ENCODE measurements at places on chromosomes 5 and 9.

DNA sequence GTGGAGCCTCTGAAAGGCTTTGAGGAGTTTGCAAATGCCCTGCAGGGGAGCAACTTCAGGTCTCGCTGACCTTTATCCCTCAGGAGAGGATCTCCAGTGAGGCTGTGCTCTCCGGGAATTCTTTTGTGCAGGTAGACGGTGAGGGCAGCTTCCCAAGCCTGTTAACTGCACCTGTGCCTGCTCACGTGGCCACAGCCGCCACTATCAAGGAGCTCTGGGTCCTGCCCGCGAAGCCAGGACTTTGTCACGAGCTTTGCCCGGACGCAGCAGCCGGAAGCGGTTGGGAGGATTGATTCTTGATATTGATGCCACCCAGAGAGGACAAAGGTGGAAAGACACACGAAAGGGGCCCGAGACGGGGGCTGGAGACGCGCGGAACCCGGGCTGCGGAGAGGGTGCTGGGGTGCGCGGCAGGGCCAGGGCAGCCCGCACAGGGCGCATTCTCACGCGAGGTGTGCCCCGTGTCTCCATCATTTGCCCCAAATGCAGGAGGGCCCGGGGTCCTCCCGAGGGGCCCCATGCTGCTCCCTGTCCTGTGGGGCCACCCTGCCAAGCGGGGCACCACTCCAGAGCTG, 18.2 kb downstream of the SLC9A3 start:
- no peak for DNase-seq

- DNase-seq, result no peak
These were observed 122.4 kb downstream of the FAM170A start for GRCh38 chr5:119751734-119752094.

- no peak for DNase-seq
These were observed 1393.9 kb upstream of the C9orf72 start for GRCh38 chr9:28967226-28967625.

DNA sequence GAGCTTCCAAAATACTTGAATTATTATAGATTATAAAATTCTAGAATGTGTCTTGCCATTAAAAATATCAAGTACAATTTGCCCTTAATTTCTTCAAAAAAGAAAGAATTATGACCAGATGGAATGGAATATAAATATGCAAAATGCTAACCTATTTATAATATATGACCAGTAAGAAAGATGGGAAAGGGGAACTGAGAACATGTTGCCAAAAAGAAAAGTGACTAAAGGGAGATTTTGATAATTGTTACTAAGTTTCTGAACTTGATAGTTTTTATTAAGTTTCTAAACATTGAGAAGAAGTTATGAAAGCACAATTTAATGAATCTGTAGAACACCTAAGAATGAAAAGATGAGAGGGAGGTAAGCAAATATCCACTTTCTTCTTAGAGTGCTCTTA, 188.4 kb upstream of the NR4A3 start:
- no peak for DNase-seq

DNA sequence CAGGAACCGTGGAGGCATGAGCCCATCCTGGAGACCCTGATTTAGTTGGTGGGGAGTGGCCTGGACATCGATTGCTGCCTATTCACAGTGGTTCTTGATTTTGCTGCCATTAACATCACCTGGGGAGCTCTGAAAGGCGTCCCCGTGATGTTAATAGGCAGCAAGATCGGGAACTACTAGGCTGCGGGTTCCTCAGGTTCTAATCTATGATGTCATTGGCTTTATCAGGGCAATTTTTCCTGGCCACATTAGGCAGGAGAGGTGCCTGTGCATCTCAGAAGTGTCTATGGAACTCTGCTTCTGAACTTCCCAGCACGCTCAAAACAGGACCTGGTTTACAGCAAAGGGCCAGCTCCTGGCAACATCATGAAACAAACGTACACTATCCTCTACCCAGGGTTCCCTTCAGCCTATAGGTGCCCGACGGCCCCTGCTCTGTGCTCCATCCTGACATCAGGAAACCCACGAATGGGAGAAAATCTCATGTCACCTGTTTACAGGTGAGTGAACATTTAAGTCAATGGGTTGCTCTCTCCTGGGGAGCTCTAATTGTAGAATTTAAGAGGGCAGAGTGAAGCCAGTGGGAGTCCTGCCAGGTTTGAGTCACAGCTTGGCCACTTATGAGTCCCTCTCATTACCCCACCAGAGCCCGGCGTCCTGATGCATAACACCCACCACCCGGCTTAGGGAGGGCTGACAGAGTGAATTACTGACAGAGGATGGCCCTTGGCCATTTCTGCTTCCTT, 49.4 kb downstream of the ROPN1L start:
- no peak for DNase-seq

DNA sequence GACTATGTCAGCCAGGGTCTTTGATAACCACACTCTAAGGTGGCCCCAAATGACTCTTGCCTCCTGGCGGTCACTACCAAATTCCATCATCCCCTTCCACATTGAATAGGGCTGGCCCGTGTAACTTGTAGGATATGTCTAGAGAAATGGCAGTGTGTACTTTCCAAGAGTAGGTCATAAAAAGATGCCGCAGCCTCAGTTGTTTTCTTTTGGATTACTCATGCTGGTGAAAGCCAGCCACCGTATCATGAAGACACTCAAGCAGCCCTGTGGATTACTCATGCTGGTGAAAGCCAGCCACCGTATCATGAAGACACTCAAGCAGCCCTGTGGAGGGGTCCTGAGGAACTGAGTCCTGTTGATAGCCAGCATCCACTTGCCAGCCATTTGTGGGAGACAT, 172.0 kb upstream of the TBC1D2 start:
- DNase-seq, result no peak

GRCh38 chr5:14277385-14278320, 134.5 kb downstream of the TRIO start:
- DNase-seq, result no peak

DNA sequence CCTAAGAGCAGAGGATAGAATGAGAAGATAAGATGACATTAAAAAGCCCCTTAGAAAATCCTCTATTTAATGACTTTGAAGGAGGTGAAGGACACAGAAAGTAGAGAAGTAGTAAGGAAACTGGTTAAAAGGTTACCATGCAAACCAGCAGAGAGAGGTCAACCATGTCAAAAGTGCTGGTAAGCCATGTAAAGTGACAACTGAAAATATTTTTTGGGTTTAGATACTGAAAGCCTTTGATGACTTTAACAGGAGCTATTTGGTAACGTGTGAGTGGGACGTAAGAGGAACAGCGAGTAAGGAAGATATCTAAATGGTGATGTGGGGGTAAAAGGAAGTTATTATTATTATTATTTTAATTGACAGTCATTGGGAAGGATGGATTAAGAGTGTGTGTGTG, 56.9 kb downstream of the MACIR start:
- DNase-seq, result no peak

DNA sequence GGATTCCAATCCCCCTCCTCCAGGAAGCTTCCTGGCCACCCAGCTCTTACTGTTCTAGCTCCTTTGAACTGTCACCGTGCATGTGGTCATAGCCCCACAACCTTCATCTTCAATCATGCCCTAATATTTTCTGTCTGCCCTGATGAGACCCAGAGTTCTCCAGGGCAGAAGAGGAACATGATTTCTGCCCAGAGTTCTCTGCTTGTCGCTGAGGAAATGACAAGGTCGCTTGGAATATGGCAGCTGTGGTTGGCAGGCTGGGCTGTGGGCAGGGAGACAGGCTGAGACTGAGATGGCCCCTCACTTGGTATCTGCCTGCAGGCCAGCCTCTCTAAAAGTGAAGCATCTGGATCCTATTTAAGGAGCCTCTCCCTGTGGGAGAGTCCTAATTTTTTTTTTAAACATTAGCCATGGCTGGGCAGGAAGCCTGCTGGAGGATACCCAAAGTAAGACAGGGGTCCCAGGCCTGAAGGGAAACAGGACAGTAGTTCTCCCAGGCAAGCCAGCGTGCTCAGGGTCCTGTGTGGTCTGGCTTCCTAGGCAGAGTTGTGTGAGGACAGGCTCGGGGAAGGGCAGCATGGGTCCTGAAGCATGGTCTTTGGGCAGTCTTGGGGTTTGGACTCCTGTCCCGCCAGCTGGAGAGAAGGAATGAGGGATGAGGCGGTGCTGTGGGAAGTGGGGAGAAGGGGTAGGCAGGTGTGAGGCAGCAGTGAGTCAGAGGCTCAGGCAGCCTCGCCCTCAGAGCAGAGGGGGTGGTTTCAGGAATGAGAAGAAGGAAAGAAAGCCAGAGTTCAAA, 242.1 kb downstream of the FSTL4 start:
- DNase-seq, result no peak

DNA sequence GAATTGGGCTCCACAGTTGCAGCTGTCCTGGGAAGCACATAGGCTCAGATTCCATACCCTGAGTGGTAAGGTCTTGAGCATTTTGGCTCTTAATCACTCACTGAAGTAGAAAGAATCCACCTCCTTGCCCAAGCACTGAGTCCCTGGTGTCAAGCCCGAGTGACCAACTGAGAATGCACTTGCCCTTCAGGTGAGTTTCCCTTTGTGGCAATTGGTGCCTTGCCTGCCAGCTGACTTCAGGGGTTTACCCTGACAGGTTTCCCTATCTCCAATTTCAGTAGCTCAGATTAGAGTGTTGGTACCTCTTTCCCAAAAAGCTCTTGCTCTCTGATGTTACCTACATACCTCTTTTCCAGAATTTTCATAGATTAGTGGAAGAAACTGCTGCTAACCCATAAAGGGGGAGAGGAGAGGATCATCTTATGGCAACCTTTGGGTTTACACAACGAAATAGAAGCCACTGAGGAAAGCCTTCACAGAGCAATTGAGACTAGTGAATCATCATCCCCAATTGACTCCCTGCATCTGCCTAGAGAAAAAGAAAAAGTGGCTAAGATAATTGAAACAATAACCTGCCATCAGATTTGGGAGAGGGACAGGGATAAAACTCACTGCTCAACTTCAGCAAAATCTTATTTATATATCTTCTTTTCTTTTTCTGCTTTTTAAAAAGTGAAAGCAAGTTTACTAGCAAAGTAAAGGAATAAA, 48.6 kb downstream of the CCL28 start:
- DNase-seq, result no peak

Measured in NCI-H1694 (cell line).